T47D (cell line): ENCODE measurements at places on chromosomes 1 and 21.

DNA sequence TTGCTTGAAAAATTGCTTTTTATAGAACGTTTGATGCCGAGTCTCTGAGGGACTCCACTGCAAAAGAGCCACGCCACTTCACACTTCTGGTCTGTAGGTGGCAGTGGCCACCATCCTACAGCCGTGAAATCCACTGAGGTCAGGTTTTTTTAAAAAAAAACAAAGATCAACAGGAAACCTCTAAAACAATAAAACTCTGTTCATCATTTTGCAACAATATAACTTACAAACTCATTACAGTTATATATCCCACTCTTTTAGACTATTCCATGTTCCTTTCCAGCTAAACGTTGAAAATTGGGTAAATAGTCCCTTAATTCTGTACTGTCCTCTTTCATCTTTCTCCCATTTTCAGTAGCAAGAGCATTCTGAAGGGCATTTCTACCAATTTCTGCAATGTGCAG, 64.6 kb upstream of the FMN2 start:
- peak; percentile 63 for DNase-seq

GRCh38 chr1:146019231-146020057, 2.1 kb downstream of the HJV start:
- no peak for DNase-seq

GRCh38 chr1:196152086-196152485, 456.2 kb downstream of the KCNT2 start:
- DNase-seq: no peak

DNA sequence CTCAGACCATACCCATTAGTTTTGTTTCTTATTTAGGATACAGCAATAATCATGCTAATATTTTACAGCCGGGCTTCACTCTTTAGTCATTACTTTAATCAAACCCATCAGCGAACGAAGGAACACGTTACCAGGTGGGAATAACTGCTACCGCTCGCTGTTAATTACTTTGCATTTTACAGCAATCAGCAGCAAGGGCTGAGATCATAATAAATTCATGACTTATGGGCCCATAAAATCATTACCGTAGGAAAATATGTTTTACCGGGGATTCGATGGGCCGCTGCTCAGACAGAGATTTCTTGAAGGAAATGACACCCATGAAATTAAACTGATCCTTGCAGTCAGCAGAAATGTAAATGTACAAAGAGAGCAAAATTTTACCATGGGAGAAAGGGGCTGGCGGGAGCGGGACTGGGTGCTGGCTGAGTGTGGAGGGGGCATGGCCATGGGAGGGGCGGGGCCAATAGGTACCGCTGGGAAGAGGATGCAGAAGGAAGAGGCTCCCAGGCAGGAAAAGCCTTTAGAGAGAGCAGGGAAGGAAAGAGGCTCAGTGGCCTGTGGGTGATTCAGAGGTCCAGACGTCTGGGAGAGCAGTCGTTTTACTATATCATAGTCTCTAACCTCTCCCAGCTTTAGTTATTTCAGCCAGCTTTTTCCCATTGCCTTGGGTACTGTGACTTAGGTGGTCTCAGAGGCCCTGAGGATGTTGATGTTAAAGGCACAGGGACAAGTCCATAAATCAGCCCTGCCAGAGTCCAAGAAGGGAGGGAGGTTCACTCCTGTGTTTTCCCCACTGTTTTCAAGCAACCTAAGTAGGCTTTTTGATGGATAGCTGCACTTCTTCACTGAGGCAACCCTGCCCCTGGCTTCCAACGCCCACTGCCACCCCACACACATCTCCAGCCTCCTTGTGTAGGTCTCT, 258.9 kb downstream of the SEC16B start:
- no peak for DNase-seq

DNA sequence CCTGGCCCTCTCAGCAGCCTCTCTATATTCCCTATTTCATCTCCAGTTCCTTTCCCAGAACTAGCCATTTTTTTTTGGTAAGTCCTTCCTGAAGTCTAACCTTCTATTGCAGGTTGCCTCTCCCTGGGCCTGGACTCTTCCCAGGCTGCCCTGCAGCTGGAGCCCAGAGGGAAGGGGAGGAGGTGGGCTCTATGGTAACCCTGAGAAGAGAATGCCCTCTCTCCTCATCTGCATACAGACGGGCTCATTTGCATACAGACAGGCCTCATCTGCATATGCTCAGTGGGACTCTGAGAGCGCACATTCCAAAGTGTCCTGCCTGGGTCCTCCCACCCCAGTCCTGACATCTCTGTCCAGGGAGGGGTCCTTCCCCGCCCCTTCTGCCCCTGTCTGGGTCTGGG, 32.7 kb downstream of the RHBG start:
- no peak for DNase-seq

GRCh38 chr1:7475691-7476090, 295.4 kb upstream of the VAMP3 start:
- no peak for DNase-seq

- DNase-seq: no peak
Observed at GRCh38 chr1:54945393-54945936, 35.0 kb upstream of the TMEM61 start.

- DNase-seq: no peak
Observed at GRCh38 chr1:162232034-162232711, 144.5 kb downstream of the SPATA46 start.

GRCh38 chr21:27001526-27001925, 34.6 kb upstream of the ADAMTS5 start:
- DNase-seq: no peak

DNA sequence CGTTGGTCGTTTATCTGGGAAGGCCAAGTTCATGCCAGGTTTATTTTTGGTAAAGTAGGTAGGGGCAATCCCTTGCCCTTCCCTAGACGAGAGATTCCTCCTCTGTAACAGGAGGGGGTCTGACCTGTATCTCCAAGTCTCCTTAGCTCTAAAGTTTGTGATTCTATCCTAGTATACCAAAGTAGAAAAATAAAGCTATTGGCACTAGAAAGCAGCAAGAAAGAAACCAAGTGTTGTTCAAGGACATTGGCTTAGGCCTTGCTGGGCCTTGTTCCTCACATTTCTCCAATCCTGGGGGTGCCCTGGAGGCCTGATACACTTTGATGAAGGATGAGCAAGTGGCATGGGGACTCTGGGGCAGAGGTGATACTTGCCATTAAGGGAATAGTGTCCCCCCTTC, 814 bp downstream of the MTARC2 start:
- no peak for DNase-seq

DNA sequence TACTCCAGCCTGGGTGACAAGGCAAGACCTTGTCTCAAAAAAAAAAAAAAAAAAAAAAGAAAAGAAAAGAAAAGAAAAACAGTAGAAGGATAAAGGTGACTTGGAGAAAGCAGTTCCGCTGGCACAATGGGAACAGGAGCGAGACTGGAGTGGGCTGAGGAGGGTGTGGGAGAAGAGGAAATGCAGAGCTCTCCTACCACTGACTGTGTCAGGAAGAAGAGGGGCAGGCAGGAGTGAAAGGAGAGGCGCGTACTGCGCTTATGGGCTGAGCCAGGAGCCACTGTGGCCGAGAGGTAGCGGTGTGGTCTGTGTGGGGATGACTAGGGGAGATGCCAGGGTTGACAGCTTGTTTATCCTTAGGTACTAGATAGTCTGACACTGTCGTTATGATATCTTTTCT, 6.4 kb upstream of the PROK1 start:
- DNase-seq: no peak

DNA sequence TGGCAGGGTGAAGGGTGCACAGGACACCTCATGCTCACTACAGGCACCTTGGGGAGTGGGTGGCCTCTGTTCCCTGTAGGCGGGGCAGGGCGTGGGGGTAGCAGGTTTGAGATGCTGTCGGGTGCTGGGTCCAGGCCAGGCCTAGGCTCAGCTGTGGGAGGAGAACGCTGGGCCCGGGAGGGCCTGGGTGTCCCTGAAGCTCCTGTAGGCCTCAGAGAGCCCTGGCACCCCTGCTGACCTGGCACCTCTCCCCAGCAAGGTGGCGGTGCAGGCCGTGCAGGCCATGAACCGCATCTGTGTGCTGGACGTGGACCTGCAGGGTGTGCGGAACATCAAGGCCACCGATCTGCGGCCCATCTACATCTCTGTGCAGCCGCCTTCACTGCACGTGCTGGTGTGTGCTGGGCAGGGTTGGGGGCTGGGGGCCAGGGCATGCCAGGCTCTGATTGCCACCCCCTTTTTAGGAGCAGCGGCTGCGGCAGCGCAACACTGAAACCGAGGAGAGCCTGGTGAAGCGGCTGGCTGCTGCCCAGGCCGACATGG, 2.5 kb upstream of the GJC2 start:
- DNase-seq: no peak

DNA sequence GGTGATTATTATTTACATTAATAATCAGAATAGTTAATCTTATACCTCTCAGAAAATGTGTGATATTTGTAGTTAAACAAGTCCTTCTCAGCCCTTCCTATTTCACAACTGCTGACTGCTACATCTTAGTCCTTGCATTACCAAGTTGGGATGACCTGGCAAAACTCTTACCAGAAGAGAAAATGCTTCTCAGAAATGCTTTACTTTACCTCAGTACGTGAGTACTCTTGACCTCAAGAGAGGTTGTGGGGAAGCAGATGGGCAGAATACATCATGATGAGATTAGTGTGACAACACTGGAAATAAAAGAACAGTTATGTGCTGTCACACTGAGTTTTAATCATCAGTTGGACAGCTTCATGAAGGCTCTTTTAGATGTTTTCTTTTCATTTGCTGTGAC, 16.2 kb downstream of the CFAP126 start:
- DNase-seq: no peak

DNA sequence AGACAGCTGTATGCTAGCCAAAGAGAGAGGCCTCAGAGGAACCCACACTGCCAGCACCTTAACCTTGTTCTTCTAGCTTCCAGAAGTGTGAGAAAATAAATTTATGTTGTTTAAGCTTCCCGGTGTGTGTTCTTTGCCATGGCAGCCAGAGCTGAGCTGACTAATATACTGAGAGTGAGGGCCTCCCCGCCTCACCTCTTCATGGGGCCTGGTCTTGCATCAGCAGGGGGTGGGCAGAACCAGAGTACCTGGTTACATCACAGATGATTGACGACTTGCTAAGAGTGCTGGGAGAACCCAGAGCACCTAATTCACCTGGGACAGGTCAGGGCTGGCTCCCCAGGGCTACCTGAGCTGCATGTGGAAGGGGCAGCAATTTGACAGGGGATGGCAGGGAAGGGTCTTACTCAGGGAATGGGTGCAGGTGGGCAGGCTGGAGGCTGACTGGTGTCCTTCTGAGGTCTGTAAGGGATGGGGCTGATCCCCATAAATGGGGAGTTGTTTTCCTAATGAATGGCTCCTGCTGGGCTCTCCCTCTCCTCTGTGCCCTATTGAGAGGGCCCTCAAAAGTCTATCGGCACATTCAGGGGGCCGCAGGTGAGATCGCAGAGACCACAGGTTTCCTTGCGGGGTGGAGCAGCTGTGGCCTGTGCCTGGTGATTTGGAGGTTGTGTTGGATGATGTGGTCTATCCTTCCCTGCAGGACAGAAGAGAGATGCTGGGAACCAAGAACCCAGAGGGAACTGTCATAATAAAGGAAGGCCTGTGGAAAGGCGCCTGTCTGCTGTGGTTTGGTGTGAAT, 60.6 kb upstream of the ETV3 start:
- DNase-seq: peak; percentile 23

DNA sequence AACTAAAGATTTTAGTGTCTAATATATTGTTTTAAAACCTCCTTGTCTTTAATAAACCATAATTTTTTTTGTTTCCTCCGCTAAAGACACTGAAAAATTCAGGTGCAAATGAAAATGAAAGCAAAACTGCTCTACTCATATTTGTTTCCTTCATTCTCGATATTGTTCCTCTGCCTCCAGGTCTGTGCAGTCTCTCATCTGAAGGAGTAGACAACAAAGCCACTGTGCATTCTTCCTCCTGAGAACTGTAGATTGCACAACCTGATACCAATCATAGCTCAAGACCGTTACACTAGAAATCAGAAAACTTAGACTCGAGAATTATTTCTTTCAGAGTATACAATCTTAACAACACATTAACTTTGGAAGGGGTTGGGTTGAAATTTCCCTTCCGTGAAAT, 373.1 kb upstream of the CXADR start:
- DNase-seq: no peak

DNA sequence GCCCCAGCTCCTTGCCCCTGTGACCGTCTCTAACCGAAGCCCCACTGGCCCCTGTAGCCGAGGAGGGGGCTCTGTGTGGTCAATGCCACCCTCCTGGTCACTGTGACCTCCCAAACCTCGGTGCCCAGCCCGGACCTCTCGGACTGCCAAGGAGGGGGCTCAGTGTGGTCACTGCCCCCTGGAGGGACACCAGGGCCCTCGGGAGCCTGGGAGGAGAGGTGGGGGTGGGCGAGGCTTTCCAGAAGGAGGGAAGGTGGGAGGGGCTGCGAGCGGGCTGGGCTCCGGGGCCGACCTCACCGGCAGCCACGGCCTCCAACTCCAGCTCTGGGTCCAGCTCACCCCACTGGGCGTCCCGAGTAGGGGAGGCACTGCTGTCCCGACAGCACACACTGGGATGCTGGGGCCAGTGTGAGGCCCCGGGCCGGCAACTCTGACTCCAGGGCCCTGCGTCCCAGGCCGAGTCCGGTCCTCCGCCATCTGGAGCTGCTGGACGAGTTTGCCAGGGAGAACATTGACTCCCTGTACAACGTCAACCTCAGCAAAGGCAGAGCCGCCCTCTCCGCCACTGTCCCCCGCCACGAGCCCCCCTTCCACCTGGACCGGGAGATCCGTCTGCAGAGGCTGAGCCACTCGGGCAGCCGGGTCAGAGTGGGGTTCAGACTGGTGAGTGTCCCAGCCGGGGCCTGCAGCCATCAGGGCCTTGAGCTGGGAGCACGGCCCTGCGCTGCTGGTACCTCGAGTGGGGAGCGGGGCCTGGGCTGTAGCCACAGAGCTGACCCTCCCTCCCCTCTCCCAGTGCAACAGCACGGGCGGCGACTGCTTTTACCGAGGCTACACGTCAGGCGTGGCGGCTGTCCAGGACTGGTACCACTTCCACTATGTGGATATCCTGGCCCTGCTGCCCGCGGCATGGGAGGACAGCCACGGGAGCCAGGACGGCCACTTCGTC, 6.4 kb downstream of the SCNN1D start:
- no peak for DNase-seq

- DNase-seq: peak; percentile 60
Observed at GRCh38 chr1:102190429-102190828, 193.7 kb upstream of the OLFM3 start.

DNA sequence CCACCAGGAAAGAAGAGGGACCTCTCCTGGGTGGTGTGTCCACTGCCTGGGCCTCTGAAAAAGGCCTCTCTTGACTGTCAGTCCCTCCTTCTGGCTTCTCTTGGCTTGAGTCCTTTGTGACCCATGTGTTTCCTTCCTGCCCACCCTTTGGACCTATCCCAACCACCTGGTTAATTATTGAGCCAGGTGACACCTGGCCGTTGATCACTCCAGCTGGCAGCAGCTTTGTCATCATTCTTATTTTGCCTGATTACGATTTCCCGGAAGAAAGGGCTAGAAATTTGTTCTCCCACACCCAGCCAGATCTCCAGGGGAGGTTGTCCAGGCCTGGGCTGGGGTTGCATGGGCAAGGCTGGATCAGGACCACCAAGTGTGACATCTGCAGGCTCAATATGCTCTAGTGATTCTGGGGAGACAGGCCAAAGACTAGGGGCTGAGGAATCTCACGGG, 24.8 kb downstream of the CSF1 start:
- no peak for DNase-seq

GRCh38 chr21:33157303-33157702, 72.4 kb upstream of the IFNAR2 start:
- peak; percentile 48 for DNase-seq

- no peak for DNase-seq
Observed at GRCh38 chr1:58710190-58711085, 10.6 kb upstream of the MYSM1 start.
